ENCODE measurements at places on chromosomes 11 and 22. TPM values are rescaled to one million over a fixed set of nuclear protein-coding genes. Genes with fewer than 3 reads are reported as not detected.

Gene MRPL40
- 41.7 TPM for total RNA-seq

Gene SLC25A18
- total RNA-seq: 0.11 TPM

Gene C11orf97
- total RNA-seq: not detected

Gene PACS1
- total RNA-seq: 79.2 TPM

Gene GAS2L1
- 41.5 TPM for total RNA-seq

Gene TMEM191C
- 1.0 TPM for total RNA-seq

Gene TBX1
- total RNA-seq: 5.7 TPM

Gene ANO5
- 1.2 TPM for total RNA-seq

Gene CDC42BPG
- total RNA-seq: 1.7 TPM

Gene VWA5A
- total RNA-seq: 0.16 TPM

Gene TRIM68
- total RNA-seq: 8.2 TPM

Gene TEF
- 0.78 TPM for total RNA-seq

Gene PATE2
- total RNA-seq: not detected

Gene TRIM6
- total RNA-seq: 10.5 TPM

Gene MAPK12
- 22.9 TPM for total RNA-seq

Gene SMPD1
- total RNA-seq: 9.5 TPM

Gene TUBA8
- 0.50 TPM for total RNA-seq

Gene OR10A6
- not detected for total RNA-seq

Gene DPP3
- total RNA-seq: 55.6 TPM

Gene RTL10
- total RNA-seq: 4.9 TPM

Gene RBM14
- total RNA-seq: 78.4 TPM

Gene HMOX1
- total RNA-seq: 525 TPM

Gene CNTF
- total RNA-seq: 1.2 TPM

Gene FOSL1
- total RNA-seq: 144 TPM

Gene RGL4
- not detected for total RNA-seq

Gene CSF2RB
- not detected for total RNA-seq

Gene PRRG4
- total RNA-seq: 1.2 TPM

Gene TSKU
- 98.6 TPM for total RNA-seq

Gene LIMK2
- 7.6 TPM for total RNA-seq

Gene APOBEC3B
- 27.5 TPM for total RNA-seq

Gene APOBEC3A
- not detected for total RNA-seq

Gene CRYAB
- 15.9 TPM for total RNA-seq

Gene MRGPRX2
- total RNA-seq: not detected

Gene ARHGEF17
- total RNA-seq: 14.0 TPM

Gene OTOG
- total RNA-seq: not detected

Gene LTBP3
- total RNA-seq: 67.5 TPM

Gene MMP27
- not detected for total RNA-seq

Gene RIC3
- 3.6 TPM for total RNA-seq

Gene ALDH3B1
- 128 TPM for total RNA-seq

Gene APOA5
- total RNA-seq: not detected

Gene PPP6R3
- total RNA-seq: 55.0 TPM

Gene POU2AF1
- not detected for total RNA-seq

Gene C11orf86
- 34.6 TPM for total RNA-seq

Gene GRAMD1B
- 26.0 TPM for total RNA-seq

Data from A549 treated with ZK216348 at 1 μM for 4 hours (cell line).